ENCODE measurements at places on chromosomes 16 and 17. TPM values are rescaled to one million over a fixed set of nuclear protein-coding genes. Genes with fewer than 3 reads are reported as not detected.

Gene PLCD3
- 185 TPM for total RNA-seq

Gene ZNF598
- 31.8 TPM for total RNA-seq

Gene CLTC
- 356 TPM for total RNA-seq

Gene SOST
- total RNA-seq = not detected

Gene KCTD19
- total RNA-seq = not detected

Gene PRM1
- total RNA-seq = not detected

Gene NPIPB4
- total RNA-seq = 225 TPM

Gene HOXB8
- total RNA-seq = not detected

All from mammary epithelial cell (primary cell).